ENCODE measurements at places on chromosomes 2 and 18.
A peak's percentile ranks its signal among the peaks of the same experiment; 100 is the strongest.

DNA sequence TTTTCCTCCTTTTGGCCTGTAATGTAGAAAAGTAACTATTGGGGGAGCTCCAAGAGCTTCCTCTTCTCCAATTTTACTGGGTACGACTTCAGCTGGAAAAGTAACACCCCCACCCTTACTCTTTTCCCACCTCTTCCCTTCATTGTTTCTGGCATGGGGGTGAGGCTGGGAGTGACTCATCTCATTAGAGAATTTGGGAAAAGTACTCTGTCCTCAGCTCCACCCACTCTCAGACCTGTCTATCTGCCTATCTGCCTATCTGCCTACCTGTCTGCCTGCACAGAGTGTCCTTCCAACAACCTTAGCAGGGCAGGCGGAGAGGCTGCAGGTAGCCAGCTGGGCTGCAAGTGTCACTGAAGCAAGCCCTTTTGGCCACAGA lies 93.6 kb downstream of the EPHA4 start:
- DNase-seq = no peak

- DNase-seq = no peak
Observed at GRCh38 chr18:21857871-21858270, 117.3 kb downstream of the MIB1 start.

DNA sequence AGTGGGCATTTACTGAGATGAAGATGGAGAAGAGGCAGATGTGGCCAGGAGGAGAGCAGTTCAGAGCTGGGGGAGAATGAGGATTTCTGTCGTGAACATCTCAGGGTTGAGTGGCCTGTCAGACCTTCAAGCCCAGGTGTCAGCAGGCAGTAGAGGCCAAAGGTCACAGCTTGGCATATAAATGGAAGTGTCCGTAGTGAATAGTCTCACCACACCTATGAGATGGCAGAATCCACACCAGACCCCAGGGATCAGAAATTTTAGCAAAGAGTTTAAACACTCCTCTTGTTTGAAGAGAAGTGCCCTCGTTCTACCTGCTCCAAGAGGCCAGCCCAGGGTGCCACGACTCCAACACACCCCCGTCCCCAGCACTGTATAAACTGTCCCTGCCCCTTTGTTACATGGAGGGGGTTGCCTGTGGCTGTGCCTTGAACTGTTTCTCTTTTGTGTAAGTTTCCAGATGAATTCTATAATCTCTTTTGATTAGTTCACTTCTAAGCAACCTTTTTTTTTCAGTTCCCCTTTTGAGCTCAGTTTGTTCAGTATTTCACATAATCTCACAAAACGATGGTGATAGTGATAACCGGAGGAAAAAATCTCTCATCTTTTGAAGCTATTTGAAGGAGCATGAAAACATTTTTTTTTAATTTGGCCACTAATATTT lies 69.0 kb upstream of the TTC39C start:
- no peak for DNase-seq

GRCh38 chr2:135843671-135844070 lies 6.7 kb upstream of the LCT start:
- peak; percentile 56 for DNase-seq

GRCh38 chr2:173983391-173983871 lies 18.3 kb upstream of the SP3 start:
- no peak for DNase-seq

DNA sequence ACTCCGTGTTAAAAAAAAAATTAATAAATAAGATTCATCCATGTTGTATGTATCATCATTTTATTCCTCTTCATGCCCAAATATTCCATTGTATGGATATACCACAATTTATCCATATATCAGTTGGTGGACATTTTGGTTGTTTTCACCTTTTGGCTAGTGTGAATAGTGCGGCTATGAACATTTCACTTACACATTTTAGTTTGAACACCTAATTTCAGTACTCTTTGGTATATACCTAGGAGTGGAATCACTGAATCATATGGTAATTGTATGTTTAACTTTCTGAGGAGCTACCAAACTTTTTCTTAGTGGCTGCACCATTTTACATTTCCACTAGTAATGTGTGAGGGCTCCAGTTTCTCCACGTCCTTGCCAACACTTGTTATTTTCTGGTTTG lies 20.0 kb downstream of the CDCA7 start:
- DNase-seq = no peak

DNA sequence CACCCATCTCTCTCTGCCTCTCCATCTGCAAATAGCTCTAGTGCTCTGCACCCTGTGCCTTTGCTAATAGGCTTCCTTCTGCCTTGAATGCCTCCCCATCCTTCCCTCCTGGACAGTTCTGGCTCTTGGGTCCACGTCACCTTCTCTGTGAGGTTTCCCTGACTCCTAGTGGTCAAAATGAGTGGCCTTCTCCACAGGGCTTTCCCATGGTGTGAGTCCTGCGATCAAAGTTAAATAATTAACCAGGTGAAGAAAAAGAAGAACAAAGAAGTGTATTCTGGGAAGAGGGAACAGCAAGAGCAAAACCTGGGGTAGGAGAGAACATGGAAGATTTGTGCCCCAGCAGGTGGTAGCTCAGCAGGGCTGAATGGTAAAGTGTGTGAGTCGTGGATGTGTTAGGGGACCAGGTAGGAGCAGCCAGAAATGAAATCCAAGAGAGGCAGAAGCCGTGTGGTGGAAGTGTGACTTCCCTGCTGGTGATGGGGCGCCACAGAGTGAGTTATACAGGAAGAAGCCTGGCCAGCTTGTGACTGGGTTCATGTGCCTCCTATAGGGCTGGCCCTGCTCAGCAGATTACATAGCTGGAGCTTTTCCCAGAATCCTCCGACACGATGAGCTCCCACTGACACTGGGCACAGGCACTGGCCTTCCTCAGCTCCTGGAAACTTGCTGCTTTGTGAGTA lies 93.8 kb upstream of the LDAH start:
- DNase-seq = peak; percentile 62

- no peak for DNase-seq
Observed at GRCh38 chr2:210531050-210531449, 25.3 kb upstream of the CPS1 start.

GRCh38 chr2:86003967-86004366 lies 101.7 kb downstream of the POLR1A start:
- DNase-seq = no peak

DNA sequence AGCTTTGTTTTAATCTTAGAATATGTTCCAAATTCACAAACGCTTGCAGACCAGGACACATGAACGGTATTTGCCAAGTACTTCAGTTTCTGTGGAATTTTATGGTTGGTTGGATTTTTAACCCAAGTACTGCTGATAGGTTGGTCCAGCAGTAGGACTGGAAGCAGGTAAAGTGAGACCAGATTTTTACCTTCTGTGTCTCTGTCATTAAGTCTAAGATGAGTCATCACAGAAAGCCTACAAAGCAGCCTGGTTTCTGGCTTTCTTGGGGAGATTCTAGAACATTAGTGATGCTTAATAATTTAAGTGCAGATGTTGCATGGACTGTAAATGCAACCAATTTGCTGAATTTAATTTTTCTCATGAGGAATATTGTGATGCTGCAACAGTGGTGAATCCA lies 100.5 kb downstream of the SCG2 start:
- no peak for DNase-seq

DNA sequence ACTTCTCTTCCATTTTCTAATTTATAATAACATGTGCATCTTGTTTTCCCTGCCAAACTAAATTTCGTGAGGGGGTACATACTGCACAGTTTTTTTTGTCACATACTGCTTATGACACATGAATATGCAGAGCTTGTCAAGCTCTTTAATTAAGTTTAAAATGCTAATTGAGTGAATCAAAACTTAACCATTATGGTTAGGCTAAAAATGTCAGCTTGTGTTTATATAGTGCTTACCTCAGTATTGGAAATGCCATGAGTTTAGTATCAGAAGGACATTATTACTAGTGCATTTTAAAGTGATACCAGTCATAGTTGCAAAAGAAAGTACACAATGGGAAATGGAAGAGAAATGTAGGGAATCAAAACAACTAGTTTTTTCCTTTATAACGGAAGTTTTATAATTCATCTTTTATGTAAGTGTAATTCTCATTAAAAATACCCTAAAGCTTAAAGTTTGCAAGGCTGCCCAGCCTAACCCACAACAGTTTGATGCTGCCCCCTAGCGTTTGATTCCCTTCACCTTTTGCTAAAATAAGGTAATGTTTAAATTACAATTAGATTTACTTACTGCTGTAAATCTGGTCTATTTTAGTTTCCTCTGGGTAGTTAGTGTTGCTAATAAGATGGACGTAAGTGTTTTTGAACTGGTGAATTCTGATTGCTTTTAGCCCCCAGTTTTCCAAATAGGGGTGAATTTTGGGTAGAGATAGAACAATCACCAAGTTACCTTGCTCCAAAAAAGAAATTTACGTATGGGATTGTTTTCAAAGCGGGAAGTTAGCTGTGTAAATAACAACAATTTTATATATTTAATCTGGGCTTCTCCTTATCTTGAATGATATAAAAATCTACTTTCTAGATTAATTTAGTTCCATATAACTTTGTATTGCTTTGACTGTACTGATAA lies 3.2 kb downstream of the SLC39A10 start:
- peak; percentile 74 for DNase-seq

DNA sequence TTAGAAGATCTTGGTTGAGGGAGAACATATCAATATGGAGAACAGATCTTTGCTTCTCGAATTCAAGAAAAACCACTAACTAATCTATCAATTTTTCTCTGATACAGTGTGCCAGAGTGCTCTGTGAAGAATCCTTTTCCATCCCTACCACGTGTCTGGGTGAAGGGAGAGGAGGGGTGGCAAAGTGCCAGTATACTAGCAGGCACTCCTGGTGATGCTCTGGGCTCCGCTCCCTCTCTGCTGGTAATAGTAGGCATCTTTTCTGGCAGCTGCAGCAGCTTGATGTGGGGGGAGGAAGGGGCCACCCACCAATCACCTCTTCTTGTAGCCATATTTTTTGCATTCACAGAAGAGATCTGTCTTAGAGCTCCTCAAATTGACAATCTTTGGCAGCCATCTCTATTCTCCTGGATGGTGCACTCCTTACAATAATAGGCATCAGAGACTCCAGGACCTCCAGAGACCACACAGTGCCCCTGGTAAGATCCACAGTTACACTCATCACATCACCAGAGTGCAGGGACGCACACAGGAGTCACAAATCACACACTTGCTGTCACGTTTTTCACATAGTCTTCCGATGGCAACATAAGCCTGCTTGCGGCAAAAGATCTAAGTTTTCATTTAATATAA lies 15.7 kb downstream of the STK39 start:
- DNase-seq = no peak

GRCh38 chr2:102498414-102498813 lies 25.4 kb downstream of the SLC9A4 start:
- DNase-seq = no peak

All from fibroblast of skin of scalp (primary cell).